ENCODE measurements at places on chromosomes 1 and 21.

DNA sequence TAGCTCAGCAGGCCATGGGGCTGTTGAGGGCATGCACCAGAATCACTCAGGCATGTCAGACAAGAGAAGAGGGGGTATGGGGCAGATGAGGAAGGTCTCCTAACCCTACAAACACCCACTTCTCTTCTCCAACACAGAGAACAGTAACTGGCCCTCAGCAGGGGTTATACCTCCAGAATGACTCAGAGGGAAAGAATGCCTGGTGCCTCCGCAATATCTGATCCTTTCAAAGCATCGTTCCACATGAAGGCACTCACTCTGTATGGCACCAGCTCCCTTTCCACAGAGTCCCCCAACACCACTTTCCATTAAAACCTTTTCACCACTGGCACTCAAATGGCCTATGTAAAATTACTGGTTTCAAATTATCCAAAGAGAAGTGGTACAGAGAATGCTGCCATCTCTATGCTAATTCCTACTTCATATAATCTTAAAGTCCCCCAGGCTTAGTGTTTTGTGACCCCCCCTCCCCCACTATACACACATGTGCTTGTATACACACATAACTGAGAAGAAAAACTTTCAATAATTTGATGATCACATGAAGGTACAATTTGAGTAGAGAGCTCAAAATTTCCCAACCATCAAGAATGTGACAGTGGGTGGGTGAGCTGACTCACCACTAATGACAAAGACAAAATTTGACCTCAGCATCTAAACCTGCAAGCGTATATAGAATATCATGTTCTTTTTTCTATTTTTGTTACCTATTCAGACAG, 91.5 kb downstream of the SIPA1L2 start:
- DNase-seq = no peak

- no peak for DNase-seq
Measured at GRCh38 chr1:37469386-37469785, 5.0 kb upstream of the ZC3H12A start.

DNA sequence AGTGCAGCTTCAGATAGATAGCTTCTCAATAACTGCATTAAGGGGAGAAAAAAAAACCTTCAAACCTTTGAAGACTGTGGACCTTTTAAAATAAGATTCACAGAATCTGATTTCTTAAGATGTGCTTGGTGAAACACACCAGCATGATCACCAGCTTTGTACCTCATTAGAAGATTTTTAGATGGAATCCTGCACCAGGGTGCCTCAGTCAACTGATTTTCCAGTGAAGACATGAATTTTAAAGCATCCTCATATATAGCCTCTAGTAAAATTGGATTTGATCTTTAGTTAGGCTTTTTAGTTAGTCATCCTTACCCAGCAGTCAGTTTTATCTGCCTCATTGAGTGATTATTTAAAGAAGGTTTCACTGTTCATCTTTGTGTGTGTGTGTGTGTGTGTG, 208.6 kb upstream of the DEPDC1 start:
- no peak for DNase-seq

DNA sequence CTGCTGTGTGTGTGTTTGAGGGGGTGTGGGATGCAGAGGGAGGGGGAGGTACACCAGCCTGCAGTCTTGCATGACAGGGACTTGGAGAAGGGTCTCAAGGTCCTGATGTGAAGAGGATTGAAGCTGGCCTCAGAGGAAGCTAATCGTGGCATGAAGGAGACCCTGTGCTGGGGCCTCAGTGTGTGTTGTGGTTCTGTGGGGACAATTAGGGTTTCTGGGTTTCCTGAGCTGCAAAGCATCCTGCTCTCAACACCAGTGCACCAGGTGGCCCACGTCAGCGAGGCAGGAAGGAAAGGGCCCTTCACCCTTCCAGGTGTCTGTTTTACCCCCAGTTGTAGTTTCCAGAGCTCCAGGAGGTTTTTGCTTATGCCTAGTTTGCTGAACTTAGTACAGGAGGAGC, 52.8 kb downstream of the TENT5C start:
- peak; percentile 26 for DNase-seq

DNA sequence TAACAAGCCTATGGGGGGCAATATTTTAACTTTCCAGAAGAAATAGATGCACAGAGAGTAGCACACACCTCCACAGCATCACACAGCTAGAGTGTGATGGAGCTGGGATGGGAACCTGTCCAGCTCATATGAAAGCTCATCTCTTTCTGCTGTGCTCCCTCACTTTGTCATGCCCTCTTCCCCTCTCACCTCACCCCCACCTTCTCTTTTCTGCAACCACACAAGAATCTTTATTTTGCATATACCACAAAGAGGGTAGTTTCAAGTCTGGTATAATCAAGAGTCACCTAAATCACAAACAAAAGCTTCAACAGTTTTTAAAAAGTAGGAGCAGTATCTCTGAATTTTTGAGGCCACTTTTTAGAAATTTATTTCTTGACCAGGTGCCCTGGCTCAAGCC, 22.6 kb downstream of the FOXD2 start:
- DNase-seq = no peak

- DNase-seq = no peak
Measured at GRCh38 chr1:217115404-217116380, 392.5 kb upstream of the ESRRG start.

DNA sequence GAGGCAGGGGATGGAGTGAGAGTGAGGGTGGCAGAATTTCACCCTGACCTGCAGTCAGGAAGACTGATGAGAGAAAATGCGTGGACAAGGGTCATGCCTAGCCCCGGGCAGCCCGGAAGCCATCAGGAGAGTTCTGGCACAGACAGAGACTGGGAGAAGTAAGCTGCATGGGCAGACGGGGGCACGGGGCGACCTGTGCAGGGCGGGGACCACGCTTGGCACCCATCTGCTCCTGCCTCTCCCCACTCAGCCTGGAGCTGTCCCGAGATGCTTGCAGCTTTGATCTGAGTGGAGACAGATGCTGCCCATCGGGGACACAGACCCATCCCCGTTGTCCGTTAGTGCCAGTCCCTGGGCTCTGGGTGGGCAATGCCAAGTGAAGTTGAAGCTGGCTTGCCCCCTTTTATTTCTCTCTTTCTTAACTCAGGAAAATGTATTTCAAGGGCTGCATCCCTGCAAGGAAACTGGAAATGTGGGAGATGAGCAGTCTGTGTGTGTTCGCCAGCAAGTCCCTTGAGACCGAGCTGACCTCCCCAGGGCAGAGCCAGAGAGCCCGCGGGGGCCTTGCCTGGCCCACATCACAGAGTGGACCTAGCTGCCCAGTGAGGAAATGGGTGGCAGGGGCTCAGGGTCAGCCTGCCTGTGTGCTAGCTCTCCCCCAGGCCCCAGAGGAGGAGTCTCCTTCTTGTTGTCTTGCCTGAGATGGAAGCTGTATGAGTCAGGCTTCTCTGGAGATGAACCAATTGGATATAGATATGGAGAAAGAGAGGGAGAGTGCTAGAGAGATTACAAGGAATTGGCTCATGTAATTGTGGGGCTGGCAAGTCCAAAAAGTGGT, 121.3 kb upstream of the C1orf174 start:
- no peak for DNase-seq

DNA sequence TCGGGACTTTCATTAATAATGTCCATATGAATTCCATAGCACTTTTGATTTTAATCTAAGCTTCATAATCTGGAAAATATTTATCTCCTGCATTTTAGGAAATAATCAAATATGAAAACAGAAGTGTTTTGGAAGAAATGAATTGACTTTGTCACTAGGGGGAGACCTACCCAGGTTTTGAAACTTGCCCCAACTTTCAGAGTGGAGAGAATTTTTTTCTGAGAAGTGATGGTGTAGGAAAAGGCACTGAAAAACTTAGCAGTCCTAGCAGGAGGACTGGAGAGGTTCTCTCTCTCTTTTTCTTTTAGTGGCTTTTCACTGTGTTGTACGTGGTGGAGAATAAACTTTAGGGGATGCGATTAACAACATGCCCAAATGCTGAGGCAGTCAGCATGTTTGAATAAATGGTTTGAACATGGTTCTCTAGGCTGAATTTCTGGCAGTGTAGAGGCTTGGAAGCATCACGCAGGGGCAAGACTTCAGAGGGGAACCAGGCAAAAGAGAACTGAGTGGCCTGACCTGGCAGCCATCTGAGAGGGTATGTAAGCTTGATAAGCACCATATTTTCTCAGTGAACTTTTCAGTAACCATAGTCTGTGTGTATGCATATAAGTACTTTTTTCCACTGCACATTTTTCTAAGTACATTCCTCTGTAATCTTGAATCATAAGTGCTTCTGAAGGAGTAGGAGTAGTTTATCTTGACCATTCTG, 68.3 kb upstream of the NEK7 start:
- DNase-seq = no peak

GRCh38 chr1:31198150-31198549, 41.5 kb downstream of the NKAIN1 start:
- no peak for DNase-seq

GRCh38 chr21:21612466-21612865, 614.3 kb downstream of the NCAM2 start:
- no peak for DNase-seq

DNA sequence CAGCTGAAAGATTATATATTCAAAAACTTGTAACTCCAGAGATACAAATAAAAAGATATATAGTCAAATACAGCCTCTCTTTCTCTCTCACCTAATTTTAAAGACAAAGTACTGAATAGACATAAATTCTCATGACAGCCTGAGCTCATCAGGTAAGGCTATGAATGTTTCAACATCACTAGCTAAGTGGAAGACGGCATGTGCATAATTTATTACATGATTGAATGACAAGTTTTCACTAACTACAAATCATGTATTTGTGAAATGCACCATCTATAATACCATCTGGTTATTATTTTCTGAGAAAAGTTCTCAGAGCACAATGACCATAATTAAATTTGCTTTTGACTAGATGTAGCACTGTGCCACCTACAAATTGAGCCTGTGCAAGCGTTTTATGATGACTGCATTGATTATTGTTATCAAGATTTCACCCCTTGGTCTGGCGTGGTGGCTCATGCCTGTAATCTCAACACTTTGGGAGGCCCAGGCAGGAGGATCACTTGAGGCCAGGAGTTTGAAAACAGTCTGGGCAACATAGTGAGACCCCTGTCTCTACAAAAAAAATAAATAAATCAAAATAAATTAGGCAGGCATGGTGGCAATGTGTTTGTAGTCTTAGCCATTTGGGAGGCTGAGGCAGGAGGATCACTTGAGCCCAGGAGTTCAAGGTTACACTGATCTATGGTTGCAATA, 128.2 kb downstream of the APP start:
- DNase-seq = no peak

DNA sequence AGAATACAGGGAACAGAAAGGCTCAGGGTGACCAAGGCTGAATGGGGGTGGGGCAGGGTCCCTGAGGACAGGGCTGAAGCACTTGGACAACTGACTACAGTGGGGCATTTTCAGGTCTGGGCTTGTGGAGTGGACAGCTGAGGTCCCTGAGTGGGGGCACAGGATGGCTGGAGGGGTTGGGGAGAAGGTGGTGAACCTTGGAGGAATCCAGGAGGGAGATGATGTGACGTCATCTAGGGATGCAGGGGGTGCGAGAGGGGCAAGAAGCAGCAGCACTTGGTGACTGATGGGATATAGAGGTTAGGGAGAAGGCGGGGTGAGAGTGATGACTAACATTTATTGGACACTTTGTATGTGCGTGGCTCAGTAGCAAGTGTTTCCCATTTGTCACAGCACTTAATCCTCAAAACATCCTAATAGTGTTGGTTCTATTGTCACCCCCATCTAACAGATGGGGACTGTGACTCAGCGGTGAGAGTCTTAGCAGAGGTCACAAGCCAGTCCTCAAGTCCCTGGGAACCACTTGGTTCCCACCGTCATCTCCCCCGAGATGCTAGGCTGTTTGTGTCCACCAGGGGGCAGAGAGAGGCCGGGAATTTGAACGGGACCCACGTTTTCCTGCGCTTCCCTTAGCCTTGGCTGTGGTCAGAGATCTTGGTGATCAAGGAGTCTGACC, 27.9 kb upstream of the BMP8B start:
- peak; percentile 44 for DNase-seq

GRCh38 chr1:151976858-151977257, 16.8 kb downstream of the S100A10 start:
- no peak for DNase-seq

DNA sequence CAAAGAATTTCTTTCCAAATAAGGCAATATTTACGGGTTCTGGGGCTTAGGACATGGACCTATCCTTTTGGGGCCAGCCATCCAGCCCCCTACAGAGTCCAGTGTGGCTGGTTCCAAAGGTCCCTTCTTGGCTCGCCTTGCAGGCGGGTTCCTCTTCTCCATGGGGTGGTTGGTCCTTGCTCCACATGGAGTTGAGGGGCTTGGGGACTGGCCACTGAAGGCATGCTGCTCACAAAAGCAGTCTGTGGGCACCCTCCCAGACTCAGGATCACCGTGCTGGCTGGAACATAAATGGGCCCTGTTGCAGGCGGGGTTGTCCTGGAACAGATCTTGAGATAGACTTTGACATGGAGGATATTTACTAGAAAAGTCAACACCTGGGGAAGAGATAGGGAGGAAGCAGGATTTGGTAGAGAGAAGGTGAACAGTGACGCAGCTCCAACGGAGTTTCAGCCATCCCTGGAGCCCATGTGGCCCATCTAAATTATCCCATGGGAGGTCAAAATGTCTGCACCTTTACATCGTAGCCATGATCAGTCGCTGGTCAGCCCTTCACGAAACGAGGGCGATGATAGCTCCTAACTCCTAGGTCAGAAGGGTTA, 39.1 kb upstream of the LRP8 start:
- DNase-seq = no peak

DNA sequence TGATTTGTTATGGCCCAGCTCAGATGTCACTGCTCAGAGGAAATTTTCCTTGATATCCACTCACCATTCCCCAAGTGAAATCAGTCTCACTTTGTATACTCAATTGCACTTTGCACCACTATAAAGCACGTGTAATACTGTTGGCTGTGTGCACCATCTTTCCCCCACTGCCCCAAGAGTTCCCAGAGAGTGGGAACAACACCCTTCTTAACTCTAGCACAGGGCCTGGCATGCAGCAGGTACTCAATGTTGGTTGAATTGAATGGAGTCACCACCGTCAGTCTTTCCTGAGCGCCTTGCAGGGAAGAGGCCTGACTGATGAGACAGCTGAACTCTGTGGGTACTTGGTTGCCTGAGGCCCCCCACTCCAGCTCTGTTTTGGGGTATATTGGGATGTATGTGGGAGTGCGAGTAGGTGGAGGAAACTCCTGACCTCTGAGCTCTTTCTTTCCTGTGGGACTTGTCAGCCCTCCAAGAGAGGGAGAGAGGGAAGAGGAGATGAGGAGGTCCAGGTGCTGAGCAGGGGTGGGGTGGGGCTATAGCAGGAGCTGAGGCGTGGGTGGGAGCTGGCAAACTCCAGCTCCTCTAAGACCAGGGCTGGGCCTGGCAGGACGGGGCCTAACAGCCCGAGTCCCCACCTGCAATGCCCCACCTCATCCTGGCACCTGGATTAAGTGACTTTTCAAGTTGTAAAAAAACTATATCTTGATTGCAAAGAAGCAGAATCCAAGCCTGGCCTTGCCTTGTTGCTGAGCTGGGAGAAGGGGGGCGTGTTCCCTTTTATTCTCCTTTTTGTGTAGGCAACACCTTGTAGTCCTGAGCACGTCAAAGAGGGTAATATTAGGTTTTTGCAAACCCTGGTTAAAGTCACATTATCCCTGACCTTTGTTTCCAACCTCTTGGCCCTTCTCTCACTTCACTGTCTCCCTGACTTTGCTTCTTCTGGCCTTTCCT, 19.4 kb upstream of the WASF2 start:
- DNase-seq = no peak
